Neuronal stem cell (in vitro differentiated cells): ENCODE measurements at places on chromosomes 2 and 18.

- no peak for DNase-seq
Measured at GRCh38 chr2:107020392-107020791, 134.4 kb upstream of the ST6GAL2 start.

- no peak for DNase-seq
Measured at GRCh38 chr2:181197140-181197760, 216.8 kb downstream of the UBE2E3 start.

- no peak for DNase-seq
Measured at GRCh38 chr2:13745330-13745729, 887.2 kb upstream of the LRATD1 start.

- no peak for DNase-seq
Measured at GRCh38 chr2:42953216-42953615, 160.8 kb upstream of the HAAO start.
